Stimulated activated CD4-positive, alpha-beta T cell treated with anti-CD3 and anti-CD28 coated beads, Interleukin-15, amount 100 ng/mL, for 48 hours (primary cell): ENCODE measurements at places on chromosomes 1 and 21.

- no peak for DNase-seq
These were observed 4.4 kb upstream of the PRRX1 start for GRCh38 chr1:170659399-170660035.

GRCh38 chr1:74280642-74281396 is 45.6 kb downstream of the TNNI3K start:
- DNase-seq, result no peak

GRCh38 chr1:50156241-50157010 is 47.7 kb downstream of the ELAVL4 start:
- DNase-seq, result no peak

GRCh38 chr1:198330982-198331615 is 174.3 kb downstream of the NEK7 start:
- DNase-seq, result no peak

- DNase-seq, result no peak
These were observed 64.3 kb upstream of the RAVER2 start for GRCh38 chr1:64680599-64680998.
